ENCODE measurements at places on chromosomes 7 and 10.

GRCh38 chr10:118251791-118252190 is 90.3 kb downstream of the FAM204A start:
- DNase-seq: no peak

DNA sequence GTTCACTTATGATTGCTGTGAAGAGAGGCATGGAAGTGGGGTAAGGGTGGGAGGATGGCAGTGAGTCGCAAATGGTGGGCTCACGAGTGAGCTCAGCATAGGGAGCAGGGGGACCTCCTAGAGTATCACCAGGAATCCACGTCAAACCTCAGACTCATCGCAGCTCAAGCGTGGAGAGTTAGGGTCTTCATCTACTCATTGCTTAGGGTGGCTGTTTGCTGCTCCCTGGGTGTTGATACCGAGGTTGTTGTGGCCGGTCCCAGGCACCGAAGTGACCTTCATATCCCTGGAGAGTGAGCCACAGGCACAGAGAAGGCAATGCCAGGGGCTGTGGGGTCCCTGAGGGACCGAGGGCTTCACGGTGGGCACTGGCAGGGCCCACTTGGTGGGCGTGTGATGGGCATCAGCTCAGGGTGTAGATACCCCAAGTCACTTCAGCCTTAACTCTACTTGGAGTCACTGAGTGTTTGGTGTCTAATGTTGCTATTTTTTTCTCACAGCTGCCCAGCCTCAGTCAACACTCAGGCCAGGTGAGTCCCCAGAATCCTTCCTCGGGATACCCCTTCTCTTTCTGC is 16.8 kb downstream of the DMBT1 start:
- DNase-seq: no peak

- DNase-seq: no peak
Measured at GRCh38 chr10:129102906-129103693, 363.9 kb upstream of the MGMT start.

DNA sequence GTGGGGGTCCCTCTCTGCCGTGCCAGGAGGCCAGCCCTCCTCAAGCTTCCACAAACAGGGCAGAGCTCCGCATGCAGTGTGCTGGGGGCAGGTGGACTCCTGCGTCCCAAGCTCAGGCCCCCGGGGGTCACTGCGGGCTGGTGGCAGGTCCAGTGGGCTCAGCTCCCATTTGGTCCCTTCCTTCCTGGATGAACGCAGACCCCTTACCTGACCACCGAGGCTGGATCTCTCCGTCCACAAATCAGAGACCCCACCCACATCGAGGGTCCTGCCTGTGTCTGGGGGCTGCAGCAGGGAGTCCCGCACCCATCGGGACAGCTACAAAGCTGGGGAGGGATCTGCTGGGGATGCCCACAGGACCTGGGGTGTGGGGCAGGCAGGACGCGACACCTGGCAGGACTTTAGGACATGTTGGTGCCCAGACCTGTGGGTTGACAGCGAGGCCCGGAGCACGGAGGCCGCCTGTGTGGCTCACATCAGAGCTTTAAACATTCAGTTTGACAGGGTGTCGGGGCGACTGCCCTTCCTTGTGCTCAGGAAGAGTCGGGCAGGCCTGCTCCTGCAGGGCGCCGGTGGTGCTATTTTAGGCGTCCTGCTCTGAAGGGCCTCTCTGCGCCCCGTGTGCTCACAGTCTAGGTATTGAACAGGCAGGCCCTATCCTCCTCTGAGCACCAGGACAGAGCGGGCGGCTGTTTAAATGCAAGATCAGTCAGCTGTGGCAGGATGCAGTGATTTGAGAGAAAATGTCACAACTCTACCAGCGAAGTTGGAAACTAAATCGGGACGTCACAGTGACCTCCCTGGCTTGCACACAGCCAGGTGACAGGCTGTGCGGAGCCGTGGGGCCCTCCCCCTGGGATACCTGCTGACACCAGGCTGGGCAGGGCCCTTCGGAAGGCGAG is 15.9 kb upstream of the CFAP46 start:
- DNase-seq: no peak

DNA sequence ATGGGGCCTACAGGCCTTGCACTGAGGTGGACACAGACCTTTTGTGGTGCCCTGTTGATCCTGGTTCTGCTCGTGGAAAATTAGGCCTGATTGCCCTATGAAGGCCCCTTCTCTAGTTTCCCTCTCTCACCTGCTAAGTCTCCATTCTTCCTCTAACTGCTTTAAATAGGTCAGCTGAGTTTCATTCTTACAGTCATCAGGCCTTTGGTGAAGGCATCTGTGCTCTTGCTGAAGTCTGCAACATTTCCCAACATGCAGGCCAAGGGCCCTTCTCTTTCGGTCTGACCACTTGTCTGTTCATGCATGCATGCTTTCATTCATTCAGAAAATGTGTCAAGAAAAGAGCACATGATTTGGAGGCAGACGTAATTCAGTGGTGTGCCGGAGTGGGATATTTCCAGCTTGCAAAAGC is 244.0 kb downstream of the BUB3 start:
- DNase-seq: no peak

- DNase-seq: no peak
Measured at GRCh38 chr7:156609010-156609877, 31.3 kb upstream of the RNF32 start.

- no peak for DNase-seq
Measured at GRCh38 chr10:108632144-108632543, 1291.2 kb downstream of the XPNPEP1 start.

DNA sequence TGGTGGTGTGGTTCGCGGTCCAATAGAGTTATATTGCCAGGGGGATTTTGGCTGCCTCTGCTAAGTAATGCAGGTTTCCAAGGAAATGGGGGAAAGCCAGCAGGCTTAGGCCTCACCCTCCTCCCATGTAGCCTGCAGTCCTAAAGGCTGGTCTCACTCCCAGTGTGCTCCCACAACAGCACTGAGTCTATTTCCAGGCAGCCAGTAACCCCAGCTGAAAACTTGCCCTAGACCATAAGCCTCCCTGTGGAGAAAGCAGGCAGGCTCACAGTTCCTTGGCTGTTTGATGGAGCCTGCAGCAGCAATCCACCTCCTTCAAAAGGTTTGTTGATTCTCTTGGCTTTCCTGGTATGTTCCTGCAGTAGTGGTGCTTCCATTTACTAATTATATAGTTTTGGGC is 220.0 kb upstream of the ZNF804B start:
- no peak for DNase-seq

GRCh38 chr10:79260811-79261740 is 86.2 kb upstream of the PPIF start:
- peak; percentile 45 for DNase-seq

- DNase-seq: no peak
Measured at GRCh38 chr7:158568974-158569857, 18.4 kb downstream of the PTPRN2 start.

DNA sequence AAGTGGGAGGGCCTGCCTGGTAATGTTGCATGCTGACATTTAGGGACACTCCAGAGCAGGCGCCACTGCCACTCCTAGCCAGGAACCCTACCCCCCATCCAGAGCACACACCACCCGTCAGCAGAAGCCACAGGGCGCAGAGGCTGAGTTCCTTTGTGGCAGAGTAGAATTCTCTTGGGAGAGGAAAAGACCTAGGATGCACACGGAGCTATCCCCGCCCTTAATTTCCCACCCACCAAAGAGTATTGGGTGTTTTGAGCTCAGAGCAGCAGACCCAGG is 702 bp upstream of the INSYN2A start:
- no peak for DNase-seq

DNA sequence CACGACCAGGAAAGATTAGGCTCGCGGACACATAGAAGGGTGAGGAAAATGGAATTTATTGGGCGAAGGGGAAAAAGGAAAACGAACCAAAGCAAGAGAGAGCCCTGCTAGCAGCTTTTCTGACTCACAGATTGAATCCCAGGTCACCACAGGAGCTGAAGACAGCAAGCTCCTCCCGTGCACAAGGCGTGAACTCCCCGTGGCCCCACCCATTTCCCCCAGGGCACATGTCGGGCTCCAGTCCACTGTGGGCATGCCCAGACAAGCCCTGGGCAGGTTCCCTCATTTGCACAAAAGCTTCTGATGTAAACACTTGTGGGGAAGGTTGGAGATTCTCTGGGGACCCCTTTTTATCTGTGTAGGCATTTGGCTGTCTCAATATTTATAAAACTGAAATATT is 582.4 kb downstream of the SUGCT start:
- peak; percentile 81 for DNase-seq

- DNase-seq: peak; percentile 86
Measured at GRCh38 chr10:31928549-31929260, at the start of gene ARHGAP12. TSS of gene ARHGAP12 (minus strand) at chr10:31928831. CDS start at chr10:31908855, 19,976 bp downstream.

DNA sequence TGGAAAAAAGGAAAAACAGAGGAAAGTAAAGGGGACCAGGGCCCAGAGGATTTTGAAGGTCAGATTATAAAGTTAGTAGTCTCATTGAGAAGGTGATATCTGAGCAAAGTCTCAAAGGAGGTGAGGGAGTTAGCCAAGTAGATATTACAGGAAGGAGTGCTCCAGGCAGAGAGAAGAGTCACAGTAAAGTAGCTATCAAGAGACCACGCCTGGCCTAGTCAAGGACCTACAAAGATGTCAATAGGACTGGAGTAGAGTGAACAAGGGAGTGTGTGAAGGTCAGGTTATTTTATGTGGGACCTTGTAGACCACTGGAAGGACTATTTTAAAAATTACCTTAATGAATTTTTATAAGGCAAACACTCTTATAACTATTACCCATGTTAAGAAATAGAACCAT is 64.8 kb downstream of the TPST1 start:
- DNase-seq: no peak

GRCh38 chr7:41747961-41748360 is 45.1 kb upstream of the INHBA start:
- no peak for DNase-seq

All from EH (cell line).